ENCODE measurements at places on chromosomes 2 and 18. TPM values are rescaled to one million over a fixed set of nuclear protein-coding genes. Genes with fewer than 3 reads are reported as not detected.

GRCh38 chr2:76180676-76181075, 470.0 kb upstream of the GCFC2 start:
- no peak for DNase-seq

- DNase-seq: no peak
Observed at GRCh38 chr18:56522816-56523215, 115.6 kb downstream of the TXNL1 start.

GRCh38 chr2:168583064-168583709, 127.1 kb downstream of the CERS6 start:
- no peak for DNase-seq

GRCh38 chr2:217437290-217437870, 565.4 kb downstream of the TNS1 start:
- DNase-seq: no peak

- DNase-seq: no peak
Observed at GRCh38 chr2:145010635-145011034, 490.7 kb upstream of the ZEB2 start.

Gene EGR4
- not detected for total RNA-seq

Data from neural progenitor cell (in vitro differentiated cells).